ENCODE measurements at places on chromosomes 4 and X.

- DNase-seq, result no peak
Measured at GRCh38 chrX:65994519-65995506, 45.1 kb downstream of the VSIG4 start.

GRCh38 chrX:136417806-136418205 lies 69.9 kb upstream of the BRS3 start:
- DNase-seq, result no peak

GRCh38 chr4:39037941-39038340 lies 5.7 kb upstream of the TMEM156 start:
- DNase-seq, result no peak

GRCh38 chr4:165875446-165875845 lies 2.4 kb downstream of the TLL1 start:
- no peak for DNase-seq

- no peak for DNase-seq
Measured at GRCh38 chr4:8470451-8471024, 30.0 kb downstream of the TRMT44 start.

GRCh38 chrX:112536544-112536943 lies 143.2 kb downstream of the LHFPL1 start:
- no peak for DNase-seq

GRCh38 chr4:81512001-81512756 lies 40.5 kb upstream of the RASGEF1B start:
- DNase-seq, result no peak

DNA sequence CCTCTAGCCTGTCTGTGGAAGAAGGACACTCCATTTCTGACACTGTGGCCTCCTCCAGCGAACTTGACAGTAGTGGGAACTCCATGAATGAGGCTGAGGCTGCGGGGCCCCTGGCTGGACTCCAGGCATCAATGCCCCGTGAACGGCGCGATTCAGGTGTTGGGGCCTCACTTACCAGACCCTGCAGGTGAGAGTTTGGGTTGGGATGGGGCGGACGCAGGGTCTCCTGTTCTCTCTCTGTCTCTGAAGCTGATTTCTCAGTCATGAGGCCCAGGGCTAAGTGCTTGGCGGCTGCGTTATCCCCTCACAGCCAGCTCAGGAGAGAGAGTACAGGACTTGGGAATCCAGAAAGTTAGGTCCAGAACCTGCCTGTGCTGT lies 71.0 kb downstream of the STARD8 start:
- DNase-seq, result no peak

GRCh38 chr4:141021397-141022110 lies 111.7 kb downstream of the RNF150 start:
- no peak for DNase-seq

- no peak for DNase-seq
Measured at GRCh38 chrX:9074326-9074725, 40.4 kb upstream of the FAM9B start.

Measured in NCI-H2107 (cell line).